Omental fat pad (tissue), 4 donors: ENCODE measurements at places on chromosomes 3 and 15.

GRCh38 chr3:149736953-149737205 lies 15.4 kb downstream of the COMMD2 start:
- DNase-seq, result no peak

GRCh38 chr15:38588672-38589071 lies 24.1 kb upstream of the RASGRP1 start:
- DNase-seq, result no peak

GRCh38 chr3:101120039-101120438 lies 126.8 kb upstream of the ABI3BP start:
- DNase-seq, result no peak

- no peak for DNase-seq
These were observed 125.4 kb downstream of the FNDC3B start for GRCh38 chr3:172164620-172165362.

GRCh38 chr3:188052169-188053035 lies 101.6 kb upstream of the LPP start:
- no peak for DNase-seq

- DNase-seq, result no peak
These were observed 404.4 kb upstream of the MDFIC2 start for GRCh38 chr3:70716832-70717231.

DNA sequence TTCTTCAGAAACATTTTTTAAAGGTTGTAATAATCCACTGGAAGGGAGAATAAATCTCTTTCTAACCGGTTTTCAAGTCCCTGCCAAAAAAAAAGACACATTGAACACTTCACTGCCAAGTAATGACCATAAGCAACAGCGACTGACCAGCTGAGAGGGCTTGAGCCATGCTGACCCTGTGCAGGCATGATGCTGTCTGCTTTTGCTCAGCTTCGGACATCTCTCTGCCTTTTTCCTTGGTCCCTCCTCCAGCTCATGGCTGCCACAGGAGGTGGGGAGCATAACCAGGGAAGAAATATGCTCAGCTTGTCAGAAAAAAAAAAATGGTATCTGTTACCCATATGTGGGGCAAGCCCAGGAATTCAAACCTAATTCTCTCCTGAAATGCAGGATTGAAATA lies 1.5 kb downstream of the IGSF10 start:
- no peak for DNase-seq

DNA sequence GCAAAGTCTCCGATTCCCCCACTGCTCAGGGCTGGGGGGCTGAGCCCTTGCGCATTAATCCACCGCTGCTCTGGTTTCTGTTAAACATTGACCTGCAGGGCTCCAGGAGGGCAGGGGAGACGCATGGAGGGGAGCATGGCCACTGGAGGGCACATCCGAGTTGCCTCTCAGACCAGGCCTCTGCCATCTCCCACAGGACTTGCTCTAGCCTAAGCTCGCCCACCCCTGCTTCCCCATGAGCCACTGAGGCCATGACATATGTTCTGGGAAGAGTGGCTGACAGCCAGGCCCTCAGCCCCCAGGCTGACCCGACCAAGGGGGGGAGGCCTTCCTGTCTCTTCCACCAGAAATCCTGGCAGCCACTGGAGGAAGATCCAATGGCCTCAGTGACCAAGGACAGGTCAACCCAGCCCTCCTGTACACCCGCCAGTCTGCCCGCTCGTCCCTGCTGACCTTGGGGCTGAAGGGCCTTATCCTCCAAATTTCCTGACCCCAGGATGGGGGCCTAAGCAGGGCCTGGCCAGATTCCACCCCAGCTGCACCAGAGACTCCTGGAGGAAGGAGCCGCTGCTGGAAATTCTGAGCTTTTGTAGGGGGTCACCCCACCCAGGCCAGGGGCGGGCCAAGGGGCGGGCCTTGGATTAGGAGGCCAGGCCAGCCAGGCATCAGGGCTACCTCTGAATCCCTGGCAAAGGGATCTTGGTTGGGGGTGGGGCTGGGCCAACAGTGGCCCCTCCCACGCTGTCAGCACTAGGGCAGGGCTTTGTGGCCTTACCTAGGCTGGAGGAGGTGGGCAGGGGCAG lies at the start of gene HYAL1:
TSS of gene HYAL1 (minus strand) at position 562 of the 803 bp plus-strand sequence. CDS start 618 bp downstream, outside the sequence.
- no peak for DNase-seq

DNA sequence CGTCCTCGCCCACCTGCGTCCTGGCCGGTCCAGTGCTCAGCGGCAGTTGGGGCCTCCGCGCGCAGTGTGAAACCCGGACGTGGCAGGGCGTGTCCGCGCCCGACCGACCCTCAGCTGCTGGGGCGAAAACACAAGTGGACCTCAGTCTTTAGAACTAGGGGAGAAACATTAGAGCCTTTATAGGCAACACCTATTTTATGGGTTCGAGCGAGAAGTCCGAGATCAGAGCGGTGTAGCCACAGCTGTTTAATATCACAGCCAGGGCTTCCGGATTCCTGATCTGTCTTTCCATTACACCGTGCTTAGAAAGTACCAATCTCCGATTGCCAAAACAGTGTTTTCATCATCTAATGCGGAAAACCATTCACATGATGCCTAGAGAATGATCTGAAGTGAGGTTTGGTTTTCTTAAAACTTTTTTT lies 506 bp downstream of the RAD51 start:
- DNase-seq, result no peak

- DNase-seq, result no peak
These were observed 1.2 kb downstream of the LHFPL4 start for GRCh38 chr3:9552252-9552999.

- DNase-seq, result no peak
These were observed 181.4 kb downstream of the TBL1XR1 start for GRCh38 chr3:177015881-177016280.

GRCh38 chr15:83446904-83447709 lies at the start of gene SH3GL3:
Gene SH3GL3, plus strand, starts transcription at chr15:83447341. Its CDS starts 193 bp downstream, at chr15:83447534.
- DNase-seq, result peak; percentile 84

GRCh38 chr3:151290673-151291072 lies 12.3 kb upstream of the P2RY14 start:
- no peak for DNase-seq

GRCh38 chr15:64209680-64210334 lies 47.0 kb upstream of the PPIB start:
- DNase-seq, result no peak

DNA sequence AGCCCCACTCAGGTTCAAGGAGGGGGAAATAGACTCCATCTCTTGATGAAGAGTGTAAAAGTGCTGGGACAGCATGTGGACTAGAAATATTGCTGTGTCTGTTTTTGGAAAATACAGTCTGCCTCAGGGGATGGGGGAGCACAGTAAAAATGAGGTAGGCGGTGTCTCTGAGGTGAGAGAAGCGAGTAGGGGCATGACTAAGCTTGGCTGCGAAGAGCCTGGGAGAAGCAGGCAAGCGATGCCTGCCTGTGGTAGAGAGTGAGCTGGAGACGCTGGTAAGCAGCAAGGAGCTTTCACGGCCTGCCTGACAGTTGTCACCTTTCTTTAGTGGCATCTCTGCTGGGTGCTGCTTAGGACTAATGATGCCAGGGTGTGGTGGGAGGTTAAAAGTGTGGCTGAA lies 49.0 kb upstream of the DCLK3 start:
- no peak for DNase-seq

DNA sequence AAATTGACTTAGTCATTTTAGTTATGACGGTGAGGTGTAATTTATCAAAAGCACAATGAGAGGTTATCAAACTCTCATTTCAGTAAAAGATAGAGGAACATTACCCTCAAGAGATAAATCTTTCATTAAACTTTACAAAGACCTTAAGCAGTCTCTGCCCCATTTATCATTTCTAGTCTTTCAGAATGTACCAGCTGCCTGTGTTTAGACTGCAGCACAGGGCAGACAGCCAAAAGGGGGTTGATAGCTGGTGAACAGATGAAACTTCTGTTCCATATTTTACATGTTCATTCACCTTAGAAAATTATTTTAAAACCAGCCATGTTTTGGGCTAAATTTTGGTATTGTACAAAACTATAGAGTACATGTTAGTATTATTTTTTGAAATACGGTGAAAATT lies 514.6 kb upstream of the CNTN3 start:
- no peak for DNase-seq

- DNase-seq, result peak; percentile 35
These were observed at the start of gene TMCC1 for GRCh38 chr3:129893581-129894070. Gene TMCC1, minus strand, starts transcription at chr3:129893711.

GRCh38 chr3:46194868-46195553 lies 13.1 kb downstream of the CCR1 start:
- no peak for DNase-seq

DNA sequence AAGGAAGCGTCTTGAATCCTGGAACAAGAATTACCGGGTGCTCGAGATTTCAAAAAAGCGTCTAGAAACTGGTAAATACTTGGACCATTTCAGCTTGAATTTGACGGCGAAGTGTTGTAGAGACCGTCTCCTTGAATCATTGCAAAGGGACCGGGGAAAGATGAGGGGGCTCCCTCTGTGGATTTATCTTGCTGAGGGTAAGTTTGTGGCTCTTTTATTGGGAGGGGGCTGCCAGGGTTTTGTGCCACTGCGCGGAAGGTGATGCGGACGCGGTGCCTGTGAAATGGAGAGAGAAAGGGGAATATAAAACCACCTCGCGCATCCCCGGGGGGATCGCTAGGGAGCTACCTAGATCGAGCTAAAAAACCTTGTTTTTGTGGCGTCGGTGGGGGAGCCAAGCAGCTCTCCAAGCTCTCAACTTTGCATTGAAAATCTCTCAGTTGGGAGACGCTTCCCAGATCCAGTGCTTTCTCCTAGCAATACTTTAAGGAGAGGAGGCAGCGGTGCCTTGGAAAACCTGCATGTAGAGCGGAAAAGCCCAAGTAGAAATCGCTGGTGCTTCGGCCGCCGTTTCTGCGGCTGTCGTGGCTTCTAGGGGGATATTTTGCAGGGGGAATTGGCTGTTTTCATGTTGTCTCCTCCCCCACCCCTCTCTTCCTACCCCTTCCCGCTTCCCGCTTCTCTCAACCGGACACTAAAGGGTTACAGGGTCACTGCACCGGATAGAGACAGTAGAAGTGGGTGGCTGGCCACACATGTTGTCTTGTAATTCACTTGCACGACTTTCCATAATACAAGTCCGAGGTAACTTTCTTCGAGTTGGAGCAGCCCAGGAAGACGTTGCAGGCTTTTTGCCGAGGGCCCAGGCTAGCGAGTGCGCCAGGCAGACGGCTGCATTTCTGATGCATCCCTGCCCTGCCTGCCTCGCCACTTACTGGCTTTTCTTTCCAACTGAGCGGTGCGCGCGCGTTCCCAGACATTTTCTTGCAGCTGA lies 187.6 kb downstream of the NLGN1 start:
- no peak for DNase-seq
